ENCODE measurements at places on chromosomes 16 and 17. TPM values are rescaled to one million over a fixed set of nuclear protein-coding genes. Genes with fewer than 3 reads are reported as not detected.

- no peak for DNase-seq
Measured at GRCh38 chr17:78669975-78670518, 92.9 kb upstream of the DNAH17 start.

- no peak for DNase-seq
Measured at GRCh38 chr16:82313754-82314153, 143.7 kb upstream of the MPHOSPH6 start.

- no peak for DNase-seq
Measured at GRCh38 chr17:1053661-1054360, 56.9 kb downstream of the TIMM22 start.

DNA sequence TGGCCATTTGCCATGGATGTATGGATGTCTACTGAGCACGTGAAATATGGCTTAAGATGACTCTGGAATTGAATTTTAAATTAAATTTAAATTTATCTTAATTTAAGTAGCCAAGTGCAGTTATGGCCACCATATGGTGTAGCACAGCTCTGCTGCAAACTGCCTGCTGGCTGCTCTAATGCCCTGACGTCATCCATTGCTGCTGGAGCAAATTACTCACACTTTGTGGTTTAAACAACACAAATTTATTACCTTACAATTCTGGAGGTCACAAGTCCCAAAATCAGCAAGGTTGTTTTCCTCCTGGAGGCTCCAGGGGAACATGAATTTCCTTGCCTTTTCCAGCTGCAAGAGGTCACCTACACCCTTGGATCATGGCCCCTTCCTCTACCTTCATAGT, 679.3 kb upstream of the EEF2KMT start:
- DNase-seq, result no peak

- peak; percentile 94 for DNase-seq
Measured at GRCh38 chr17:34252444-34253138, 2.5 kb upstream of the CCL2 start.

DNA sequence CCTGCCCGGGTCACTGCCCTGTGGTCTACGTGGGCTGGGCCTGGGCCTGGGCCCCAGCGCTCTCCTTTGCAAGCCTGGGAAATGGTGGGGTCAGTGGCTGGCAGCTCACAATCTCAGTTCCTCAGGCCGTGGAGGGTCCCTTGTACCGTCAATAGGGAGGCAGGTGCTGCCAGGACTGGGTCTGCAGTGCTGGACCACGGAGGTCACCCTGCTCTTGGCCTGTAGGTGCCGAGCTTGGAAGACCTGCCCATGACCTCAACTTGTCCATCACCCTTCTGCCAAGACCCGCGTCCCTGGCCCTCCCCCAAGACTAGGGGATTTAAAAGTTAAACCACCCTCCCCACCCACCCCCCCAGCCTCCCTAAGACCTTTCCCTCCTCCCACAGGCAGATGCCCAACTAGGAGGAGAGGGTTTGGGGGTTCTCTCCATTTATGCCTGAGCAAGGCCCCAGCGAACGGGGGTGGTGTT, 2.5 kb downstream of the TBX2 start:
- no peak for DNase-seq

Gene TMEM106A
- total RNA-seq, result 25.4 TPM

Gene PIRT
- not detected for total RNA-seq

Gene RSKR
- 7.6 TPM for total RNA-seq

Gene PRSS53
- 1.2 TPM for total RNA-seq

Data from mesenteric fat pad (tissue), 1 donor.